ENCODE measurements at places on chromosomes 2 and 18. TPM values are rescaled to one million over a fixed set of nuclear protein-coding genes. Genes with fewer than 3 reads are reported as not detected.

DNA sequence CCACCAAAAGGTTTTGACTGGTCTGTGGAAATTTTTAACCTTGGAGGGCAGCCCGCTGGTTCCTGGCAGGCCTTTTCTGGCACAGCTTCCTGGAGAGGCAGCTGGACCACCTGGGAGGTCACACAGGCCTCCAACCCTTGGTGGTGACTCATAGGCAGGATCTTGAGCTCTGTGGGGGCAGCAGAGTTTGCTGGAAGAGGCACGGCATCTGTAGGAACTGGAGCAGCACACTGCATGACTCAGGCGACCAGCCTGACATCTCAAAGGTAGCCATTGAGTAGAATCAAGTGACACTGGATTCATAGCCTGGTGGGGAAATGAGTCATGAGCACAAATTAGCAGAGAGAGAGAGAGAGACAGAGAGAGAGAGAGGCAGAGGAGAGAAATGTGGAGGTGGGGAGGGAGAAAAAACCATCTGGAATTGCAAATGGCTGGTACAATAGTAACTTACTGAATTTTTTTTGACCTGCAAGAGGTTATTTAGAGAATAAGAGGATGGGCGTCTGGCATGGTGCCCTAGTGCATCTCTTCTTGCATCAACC lies 57.4 kb downstream of the TRPM8 start:
- no peak overlapping the region for H3K27ac ChIP-seq
- peak; percentile 84 for DNase-seq
- H3K4me3 ChIP-seq: no peak overlapping the region
- no peaks in the 10 kb centered on the region for H3K4me1 ChIP-seq

- no peaks in the 10 kb centered on the region for H3K36me3 ChIP-seq
- no peaks in the 10 kb centered on the region for H3K27me3 ChIP-seq
- no peak overlapping the region for H3K4me3 ChIP-seq
- no peak for DNase-seq
- H3K27ac ChIP-seq: no peak overlapping the region
- peaks cover 11% of the 10 kb centered on the region for H3K4me1 ChIP-seq
Observed at GRCh38 chr2:204945376-204945775, 400.1 kb downstream of the PARD3B start.

DNA sequence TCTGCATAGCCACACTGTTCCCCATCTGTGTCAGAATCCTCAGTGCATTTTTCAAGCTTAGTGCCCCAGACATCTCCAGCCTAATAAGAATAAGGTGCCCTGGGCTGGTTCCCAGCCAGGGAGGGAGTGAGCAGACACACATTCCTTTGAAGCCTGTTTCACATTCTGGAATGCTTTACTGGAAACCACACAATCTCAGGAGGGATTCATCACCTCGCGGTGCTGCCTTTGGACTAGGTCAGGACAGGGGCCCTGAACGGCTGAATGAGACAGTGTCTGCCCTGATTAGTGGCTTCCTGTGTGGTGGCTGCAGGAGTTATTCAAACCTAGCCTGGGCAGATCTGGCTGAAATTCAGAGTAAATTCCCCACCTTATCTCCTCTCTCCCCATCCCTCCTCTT lies 108.0 kb upstream of the LDAH start:
- no peak overlapping the region for H3K4me3 ChIP-seq
- no peaks in the 10 kb centered on the region for H3K27me3 ChIP-seq
- no peak for DNase-seq
- H3K27ac ChIP-seq: no peak overlapping the region
- H3K36me3 ChIP-seq: no peaks in the 10 kb centered on the region
- H3K4me1 ChIP-seq: no peaks in the 10 kb centered on the region

- DNase-seq: no peak
- H3K36me3 ChIP-seq: no peaks in the 10 kb centered on the region
- H3K4me3 ChIP-seq: no peak overlapping the region
- H3K27me3 ChIP-seq: no peaks in the 10 kb centered on the region
Observed at GRCh38 chr18:11224153-11224552, 74.8 kb upstream of the PIEZO2 start.

- no peaks in the 10 kb centered on the region for H3K4me1 ChIP-seq
- no peak overlapping the region for H3K4me3 ChIP-seq
- no peak for DNase-seq
- H3K36me3 ChIP-seq: peaks cover 92% of the 10 kb centered on the region
- H3K27ac ChIP-seq: no peak overlapping the region
Observed at GRCh38 chr2:11798701-11799435, 52.4 kb downstream of the LPIN1 start.

DNA sequence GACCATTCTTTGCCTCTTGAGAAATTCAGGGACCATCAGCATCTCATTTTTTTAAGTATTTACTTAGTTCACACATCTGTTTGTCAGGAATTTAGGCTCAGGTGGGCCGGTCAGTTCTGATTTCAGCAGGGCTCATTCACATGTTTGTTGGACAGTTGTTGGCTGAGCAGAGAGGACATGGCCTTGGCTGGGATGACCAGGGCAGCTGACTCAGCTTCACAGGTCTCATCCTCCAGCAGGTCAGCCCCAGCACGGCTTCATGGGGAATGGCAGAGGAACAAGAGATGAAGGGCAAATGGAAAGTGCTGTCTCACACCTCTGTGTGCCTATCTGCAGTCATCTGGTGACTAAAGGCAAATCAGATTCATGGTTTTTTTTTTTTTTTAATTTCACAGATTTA lies 136.1 kb upstream of the TMEM200C start:
- H3K36me3 ChIP-seq: no peaks in the 10 kb centered on the region
- no peaks in the 10 kb centered on the region for H3K4me1 ChIP-seq
- no peaks in the 10 kb centered on the region for H3K27me3 ChIP-seq
- no peak overlapping the region for H3K27ac ChIP-seq
- no peak for DNase-seq

DNA sequence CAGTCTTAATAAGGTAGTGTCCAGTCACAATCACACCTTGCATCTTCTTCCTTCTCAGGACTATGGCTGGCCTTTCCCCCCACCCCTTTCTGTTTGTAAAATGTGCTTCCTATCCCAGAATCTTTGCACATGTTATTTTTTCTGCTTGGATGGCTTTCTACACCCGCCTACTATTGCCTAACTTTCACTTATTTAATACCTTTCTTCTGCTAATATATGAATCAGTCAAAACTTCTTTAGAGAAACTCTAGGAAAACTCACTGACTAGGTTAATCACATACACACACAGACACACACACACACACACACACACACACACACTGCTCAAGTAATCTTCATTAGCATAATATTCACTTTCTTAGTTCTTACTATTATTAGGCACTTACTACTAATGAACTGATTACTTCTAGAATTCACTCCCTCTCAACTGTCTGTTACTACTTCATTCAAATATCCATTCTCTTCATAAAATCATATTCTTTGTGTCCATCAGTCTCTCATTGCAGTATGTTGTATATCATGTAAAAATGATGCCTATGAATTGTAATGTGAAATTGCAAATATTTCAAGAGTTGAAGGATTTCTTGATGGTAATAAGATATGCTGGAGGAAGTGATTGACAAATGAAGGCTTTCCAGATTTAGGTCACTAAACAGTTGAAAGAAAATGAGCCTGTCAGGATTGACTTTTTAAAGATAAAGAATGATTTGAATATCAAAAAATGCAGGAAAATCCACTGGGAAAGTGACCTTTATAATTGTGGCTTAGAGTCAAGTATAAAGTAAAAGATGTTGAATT lies 51.2 kb downstream of the CLIP4 start:
- H3K27me3 ChIP-seq: no peaks in the 10 kb centered on the region
- H3K27ac ChIP-seq: peak overlapping the region; percentile 78
- peaks cover 26% of the 10 kb centered on the region for H3K4me1 ChIP-seq

- no peaks in the 10 kb centered on the region for H3K36me3 ChIP-seq
- no peak for DNase-seq
- no peak overlapping the region for H3K27ac ChIP-seq
- H3K4me3 ChIP-seq: no peak overlapping the region
- H3K4me1 ChIP-seq: no peaks in the 10 kb centered on the region
Observed at GRCh38 chr2:152067823-152068222, 31.0 kb downstream of the CACNB4 start.

DNA sequence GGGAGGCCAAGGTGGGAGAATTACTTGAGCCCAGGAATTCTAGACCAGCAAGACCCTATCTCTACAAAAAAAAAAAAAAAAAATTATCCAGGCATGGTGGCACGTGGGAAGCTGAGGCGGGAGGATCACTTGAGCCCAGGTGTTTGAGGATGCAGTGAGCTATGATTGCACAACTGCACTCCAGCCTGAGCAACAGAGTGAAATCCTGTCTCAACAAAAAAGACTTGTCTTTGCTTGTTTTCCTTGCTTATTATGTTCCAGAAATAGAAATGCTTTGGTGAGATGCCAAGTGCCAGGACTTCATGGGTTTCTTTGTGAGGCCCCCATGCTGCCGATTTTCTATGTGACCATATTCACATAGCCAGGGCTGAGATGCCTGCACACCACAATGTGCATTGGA lies 9.0 kb downstream of the DCDC2C start:
- DNase-seq: no peak
- H3K27ac ChIP-seq: no peak overlapping the region
- no peaks in the 10 kb centered on the region for H3K4me1 ChIP-seq
- no peaks in the 10 kb centered on the region for H3K36me3 ChIP-seq

DNA sequence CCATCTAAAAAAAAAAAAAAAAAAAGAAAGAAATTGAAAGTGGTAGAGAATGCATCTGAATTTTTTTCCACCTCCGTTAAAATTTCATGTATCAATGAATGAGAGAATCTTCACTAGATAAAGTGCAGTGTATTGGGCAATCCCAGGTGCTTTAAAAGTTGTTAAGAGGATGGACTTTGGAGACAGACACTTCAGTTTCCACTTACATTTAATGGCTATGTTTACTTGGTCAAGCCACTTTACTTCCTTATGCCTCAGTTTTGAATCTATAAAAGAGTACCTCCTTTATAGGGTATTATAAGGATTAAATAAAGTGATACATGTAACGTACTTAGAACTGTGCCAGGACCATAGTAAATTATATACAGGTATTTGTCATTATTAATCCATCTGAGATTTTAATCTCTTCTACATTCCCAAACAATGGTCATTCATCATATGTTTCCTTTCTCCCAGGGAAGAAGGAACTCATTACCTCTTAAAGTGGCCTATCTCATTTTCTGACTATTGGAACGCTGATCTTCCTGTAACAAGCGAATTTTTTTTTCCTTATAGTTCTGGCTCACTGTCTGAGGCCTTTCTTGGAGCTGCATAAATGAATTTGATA lies 29.1 kb upstream of the TANK start:
- no peak for DNase-seq
- no peaks in the 10 kb centered on the region for H3K27me3 ChIP-seq
- no peak overlapping the region for H3K27ac ChIP-seq
- no peak overlapping the region for H3K4me3 ChIP-seq
- H3K36me3 ChIP-seq: no peaks in the 10 kb centered on the region

GRCh38 chr18:67421651-67422050 lies 94.9 kb downstream of the DSEL start:
- H3K27me3 ChIP-seq: no peaks in the 10 kb centered on the region
- H3K36me3 ChIP-seq: no peaks in the 10 kb centered on the region
- no peak overlapping the region for H3K4me3 ChIP-seq

The HNMT gene
- total RNA-seq: 21.5 TPM

DNA sequence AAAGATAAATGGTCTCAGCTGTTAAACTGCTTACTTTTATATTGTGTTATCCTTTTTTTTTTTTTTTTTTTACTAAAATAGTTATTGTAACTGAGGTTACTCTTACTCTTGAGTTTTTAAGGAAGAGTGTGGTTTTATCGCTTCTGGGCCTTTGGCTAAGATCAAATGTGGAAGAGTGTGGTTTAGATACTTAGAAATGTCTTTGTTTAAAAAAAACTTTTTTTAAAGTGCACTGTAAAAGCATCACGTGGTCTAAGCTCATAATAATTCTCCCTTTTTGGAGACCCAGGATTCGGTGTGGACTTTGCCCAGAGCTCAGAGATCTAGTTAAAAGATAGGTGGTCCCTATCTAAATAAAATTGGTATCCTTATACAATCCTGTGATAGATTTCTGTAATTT lies 11.9 kb upstream of the OXER1 start:
- H3K4me1 ChIP-seq: no peaks in the 10 kb centered on the region
- no peak overlapping the region for H3K4me3 ChIP-seq
- no peak overlapping the region for H3K27ac ChIP-seq
- H3K27me3 ChIP-seq: no peaks in the 10 kb centered on the region
- H3K36me3 ChIP-seq: no peaks in the 10 kb centered on the region

DNA sequence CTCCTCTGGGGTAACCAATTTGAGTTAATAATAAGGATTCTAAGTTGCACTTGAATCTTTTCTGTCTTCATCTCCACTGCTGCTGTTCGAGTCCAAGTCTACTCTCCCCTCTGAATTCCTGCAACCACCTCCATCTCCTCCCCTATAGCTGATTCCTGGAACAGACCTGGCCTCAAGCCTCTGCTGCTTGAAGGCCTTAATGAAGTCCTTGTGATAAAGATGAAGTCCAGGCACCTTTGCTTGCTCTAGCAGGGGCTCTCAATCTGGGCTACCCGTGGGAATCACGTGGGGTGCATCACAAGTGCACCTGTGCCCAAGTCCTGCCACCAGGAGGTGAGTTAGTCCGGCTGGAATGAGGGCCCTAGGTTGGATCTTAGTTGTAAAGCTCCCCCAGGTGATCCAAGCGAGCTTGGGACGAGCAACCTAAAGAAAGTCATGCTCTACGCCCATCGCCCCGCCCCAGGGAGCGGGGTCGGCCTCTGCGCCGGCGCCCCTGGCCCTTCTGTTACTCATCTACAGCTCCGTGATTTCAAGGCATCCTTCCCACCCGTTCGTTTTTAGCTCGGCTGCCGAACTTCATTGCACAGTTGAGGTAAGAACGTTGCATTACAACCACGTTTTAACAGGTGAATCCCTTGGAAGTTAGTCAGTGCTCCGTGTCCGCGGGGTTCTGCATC lies 905 bp upstream of the IAH1 start:
- H3K4me3 ChIP-seq: peak overlapping the region; percentile 85
- H3K27ac ChIP-seq: peak overlapping the region; percentile 92
- no peaks in the 10 kb centered on the region for H3K27me3 ChIP-seq
- peak; percentile 7 for DNase-seq

DNA sequence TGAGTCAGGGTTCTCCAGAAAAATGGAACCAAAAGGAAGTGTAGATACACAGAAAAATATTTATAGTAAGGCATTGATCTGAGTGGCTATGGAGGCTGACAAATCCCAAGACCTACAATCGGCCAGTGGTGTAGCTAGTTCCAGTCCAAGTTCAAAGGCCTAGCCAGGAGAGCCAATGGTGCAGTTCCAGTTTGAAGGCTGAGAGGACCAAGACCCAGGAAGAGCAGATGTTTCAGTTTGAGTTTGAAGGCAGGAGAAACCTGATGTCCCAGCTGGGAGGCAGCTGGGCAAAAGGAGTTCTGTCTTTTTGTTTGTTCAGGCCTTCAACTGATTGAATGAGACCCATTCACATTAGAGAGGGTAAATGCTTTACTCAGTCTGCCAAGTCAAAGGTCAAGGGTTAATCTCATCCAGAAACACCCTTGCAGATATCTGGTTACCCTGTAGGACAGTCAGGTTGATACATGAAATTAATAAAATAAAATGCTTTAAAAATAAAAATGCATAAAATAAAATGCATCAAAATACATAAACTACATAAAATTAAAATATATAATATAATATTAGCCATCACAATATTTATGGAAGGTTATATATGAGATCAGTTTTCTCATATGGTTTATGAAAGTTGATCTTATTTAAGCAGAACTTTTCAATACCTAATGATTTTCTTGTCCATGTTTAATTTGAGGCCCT lies 38.7 kb downstream of the KCNE4 start:
- DNase-seq: no peak
- H3K4me1 ChIP-seq: peaks cover 3% of the 10 kb centered on the region

All from gastrocnemius medialis (tissue), 4 donors.